ENCODE measurements at places on chromosomes 4 and X.
A peak's percentile ranks its signal among the peaks of the same experiment; 100 is the strongest.

GRCh38 chr4:129230846-129231245, 134.9 kb downstream of the C4orf33 start:
- DNase-seq = no peak

GRCh38 chrX:70970482-70970995, 39.6 kb upstream of the SLC7A3 start:
- peak; percentile 3 for DNase-seq

GRCh38 chr4:122476745-122477144, 20.2 kb upstream of the IL2 start:
- DNase-seq = no peak

DNA sequence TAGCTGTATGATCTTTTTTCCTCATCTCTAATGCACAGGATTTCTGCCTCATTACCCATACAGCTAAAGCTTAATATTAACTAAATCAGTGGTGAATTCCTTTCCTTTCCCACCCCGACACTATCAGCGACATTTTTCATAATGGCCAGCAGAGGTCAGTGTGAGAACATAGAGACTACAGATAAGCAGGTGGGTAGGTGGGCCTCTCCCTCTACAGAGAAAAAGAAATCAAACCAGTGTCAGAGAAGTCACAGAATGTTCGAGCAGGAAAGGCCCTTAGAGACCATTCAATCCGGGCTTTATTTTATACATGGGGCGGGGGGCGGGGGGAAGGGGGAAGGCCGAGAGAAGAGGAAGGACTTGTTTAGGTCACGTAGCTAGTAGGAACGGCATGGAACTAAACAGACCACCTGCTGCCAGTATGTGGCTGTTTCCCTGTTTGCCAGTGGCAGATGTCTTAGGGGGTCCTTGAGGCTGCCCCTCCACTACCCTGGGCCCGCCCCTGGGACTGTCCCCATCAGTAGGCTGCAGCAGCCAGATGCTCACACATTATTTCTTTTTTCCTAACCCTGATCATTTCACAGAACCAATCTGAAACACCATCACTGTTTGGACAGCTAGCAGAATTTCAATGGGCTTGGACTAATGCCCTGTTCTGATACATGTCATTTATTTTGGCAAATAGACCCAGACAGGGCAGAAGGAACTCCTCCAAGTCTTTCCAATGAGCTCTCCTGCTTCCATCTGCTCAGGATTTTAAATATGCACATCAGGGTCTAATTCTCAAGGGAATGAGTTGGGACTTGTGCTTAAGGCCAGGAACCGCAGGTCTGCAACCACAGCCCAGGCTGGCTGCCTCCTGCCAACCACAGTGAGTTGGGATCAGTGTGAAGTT, 133.4 kb downstream of the ATG4A start:
- DNase-seq = peak; percentile 13

- no peak for DNase-seq
Measured at GRCh38 chr4:9771034-9771433, 10.4 kb upstream of the DRD5 start.

DNA sequence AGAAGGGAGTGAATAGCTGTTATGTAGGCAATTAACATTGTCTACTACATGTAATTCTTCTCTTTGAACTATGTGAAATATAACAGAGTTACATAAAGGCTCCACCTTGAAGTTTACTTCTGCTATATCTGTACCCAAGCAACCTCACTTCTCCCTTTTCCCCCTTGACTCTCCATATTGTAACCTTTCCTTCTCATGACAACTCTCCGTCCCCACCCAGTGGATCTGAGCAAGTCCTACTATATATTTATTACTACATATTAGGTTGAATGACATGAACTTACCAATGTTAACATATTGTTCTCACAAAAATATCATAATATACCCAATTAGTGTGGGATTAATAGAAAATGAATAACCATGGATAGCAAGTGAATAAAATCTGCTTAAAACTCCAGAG, 93.2 kb upstream of the ATP8A1 start:
- DNase-seq = no peak

DNA sequence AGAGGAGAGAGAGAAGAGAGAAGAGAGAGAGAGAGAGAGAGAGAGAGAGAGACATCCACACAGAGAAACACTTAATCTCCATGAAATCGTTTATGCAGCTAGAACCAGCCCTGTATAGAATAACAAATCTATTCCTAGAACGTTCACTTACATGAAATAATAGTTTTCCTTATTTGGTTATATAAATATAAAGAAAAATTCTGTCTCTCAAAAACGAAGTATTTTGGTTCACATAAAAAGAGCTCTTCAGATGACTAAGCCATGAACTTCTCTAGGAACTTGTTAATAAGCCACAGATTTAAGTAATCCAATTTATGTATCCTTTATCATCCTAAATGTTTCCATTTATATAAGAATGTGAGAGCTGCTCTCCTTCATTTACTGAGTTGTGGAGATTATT, 1315.1 kb upstream of the PCDH7 start:
- DNase-seq = peak; percentile 39

DNA sequence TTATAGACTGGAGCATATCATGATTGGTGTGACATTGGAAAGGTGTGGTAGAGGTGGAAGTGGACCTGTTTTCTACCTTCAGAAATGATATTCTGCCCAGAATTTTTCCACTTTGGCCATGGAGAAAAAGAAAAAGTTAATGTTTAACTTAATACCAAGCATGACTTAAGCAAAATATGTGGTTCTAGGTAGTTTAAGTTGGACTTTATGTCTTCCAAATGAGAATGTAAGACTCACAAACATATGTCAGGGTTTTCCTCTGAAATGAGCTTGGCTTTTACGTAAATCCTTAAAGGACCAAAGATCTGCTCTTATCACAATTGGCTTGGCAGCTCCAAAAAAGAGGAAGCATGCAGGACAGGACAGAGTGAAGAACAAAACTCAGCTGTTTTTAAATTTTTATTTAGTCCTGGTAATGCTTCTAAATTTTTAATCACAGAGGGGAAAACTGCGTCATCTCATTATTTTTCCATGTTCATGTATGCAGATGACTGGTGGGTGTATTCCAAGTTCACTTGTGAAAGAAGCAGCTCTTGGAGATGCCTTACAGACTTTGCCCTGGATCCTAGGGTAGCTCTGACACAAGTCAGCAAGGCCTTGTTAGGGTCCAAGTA, 98.2 kb downstream of the ANK2 start:
- DNase-seq = no peak

DNA sequence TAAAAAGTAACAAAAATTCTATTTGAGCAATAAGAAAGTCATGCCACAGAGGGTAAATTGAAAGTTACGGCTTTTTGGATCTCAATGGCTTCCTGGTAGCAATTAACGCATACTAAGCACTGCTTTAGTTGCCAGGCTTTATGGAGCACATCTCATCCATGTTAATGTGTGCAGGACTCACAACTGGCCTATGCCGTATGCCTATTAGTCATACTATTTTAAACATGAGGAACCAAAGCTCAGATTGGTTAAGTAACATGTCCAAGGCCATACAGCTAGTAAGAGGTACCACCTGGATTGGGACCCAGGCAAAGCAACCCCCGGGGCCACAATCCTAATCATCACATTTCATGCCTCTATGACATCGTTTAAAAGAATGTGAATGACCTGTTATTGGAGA, 17.1 kb downstream of the DAPP1 start:
- DNase-seq = no peak

DNA sequence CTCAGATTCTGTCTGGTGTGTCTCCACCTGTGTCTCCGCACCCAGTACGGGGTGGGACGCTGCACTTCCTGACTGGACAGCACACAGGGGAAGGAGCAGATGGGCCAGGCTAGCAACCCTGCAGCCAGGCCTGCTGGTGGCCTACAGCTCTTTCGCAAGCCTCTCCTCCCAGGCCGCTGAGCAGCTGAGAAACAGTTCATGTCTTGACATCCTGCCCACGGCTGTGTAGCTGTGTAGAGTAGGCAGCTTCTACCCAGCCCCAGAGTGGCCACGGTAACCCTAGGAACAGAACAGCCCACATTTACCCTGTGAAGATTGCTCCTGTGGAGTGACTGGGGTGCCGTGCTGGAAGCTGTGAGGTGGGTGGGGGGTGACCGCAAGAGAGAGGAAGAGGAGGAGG, 38.9 kb downstream of the CCNQ start:
- no peak for DNase-seq

- no peak for DNase-seq
Measured at GRCh38 chrX:100700809-100701208, 31.1 kb downstream of the SYTL4 start.

DNA sequence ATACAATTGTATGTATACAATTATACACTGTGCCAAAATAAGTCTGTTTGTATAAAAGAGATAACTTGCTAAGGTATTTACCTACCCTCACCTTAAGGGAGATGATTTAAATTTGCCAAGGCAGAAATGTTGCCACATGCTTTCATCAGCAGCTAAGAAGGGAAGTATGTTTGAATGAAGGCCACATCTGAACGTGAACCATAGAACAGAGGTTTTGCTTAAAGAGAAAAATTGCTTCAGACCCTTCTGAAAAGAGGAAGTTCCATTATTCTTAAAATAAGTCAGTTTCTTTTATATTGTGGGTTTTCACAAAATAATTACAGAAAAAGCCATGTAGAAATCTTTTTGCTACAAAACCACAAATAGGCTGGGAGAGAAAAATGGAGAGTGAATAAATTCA, 621.5 kb upstream of the HTR2C start:
- DNase-seq = no peak

GRCh38 chr4:152936446-152937335, 568 bp downstream of the FHDC1 start:
- no peak for DNase-seq

- no peak for DNase-seq
Measured at GRCh38 chrX:45768666-45769236, 568.1 kb upstream of the DIPK2B start.

DNA sequence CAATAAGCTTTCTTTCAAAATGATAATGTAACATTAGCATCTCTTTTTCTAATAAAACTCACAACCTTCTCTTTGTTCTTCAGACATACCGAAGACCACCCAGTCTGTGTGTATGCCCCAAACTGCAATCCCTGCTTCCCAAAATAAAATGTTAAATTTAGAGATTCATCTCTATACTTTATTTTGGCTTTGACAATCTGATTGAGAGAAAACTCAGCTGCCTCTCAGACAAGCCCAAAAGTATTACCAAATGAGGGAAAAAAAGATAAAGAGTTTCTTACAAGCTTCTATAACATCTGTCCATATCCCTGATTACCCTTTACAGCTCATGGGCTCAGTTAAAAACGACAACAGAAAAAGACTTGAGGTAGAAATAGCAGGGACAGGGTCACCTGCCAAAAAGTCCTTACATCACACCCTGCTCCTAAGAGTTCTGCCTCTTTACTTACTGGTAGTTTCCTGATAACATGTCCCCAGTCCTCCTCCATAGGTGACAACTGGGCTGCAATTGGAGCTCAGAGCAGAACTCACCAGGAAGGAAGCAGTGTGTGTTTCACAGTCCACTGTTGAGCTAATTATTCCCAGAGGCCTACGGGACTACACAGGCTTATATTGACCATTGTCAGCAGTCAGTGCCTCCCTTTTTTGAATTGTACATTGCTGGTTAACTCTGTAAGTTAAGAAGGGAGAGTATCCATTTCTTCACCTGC, 70.9 kb upstream of the FAM9C start:
- no peak for DNase-seq

GRCh38 chr4:4417886-4418285, 31.0 kb downstream of the NSG1 start:
- no peak for DNase-seq

DNA sequence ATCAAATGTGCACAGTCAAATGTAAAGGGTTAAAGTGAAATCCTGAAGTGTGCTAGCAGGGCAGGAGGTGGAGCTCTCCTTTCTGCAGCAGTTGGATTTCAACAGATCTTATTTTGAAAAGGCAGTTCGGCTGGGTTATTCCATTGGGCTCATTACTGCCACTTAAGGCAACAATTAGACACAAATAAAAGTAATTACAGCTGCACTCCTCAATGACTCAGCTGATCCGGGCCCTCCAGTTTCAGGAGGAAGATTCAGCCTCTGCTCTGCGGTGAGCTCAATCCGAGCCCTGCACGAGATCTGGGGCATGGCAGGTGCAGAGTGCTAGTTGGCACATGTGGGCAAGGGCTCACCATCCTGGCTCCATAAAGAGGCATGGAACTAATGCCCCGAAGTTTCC, 85.4 kb downstream of the PHKA2 start:
- DNase-seq = no peak

GRCh38 chrX:31604629-31605221, 532.9 kb upstream of the FTHL17 start:
- no peak for DNase-seq

GRCh38 chrX:4550018-4550417, 836.6 kb upstream of the PRKX start:
- no peak for DNase-seq

DNA sequence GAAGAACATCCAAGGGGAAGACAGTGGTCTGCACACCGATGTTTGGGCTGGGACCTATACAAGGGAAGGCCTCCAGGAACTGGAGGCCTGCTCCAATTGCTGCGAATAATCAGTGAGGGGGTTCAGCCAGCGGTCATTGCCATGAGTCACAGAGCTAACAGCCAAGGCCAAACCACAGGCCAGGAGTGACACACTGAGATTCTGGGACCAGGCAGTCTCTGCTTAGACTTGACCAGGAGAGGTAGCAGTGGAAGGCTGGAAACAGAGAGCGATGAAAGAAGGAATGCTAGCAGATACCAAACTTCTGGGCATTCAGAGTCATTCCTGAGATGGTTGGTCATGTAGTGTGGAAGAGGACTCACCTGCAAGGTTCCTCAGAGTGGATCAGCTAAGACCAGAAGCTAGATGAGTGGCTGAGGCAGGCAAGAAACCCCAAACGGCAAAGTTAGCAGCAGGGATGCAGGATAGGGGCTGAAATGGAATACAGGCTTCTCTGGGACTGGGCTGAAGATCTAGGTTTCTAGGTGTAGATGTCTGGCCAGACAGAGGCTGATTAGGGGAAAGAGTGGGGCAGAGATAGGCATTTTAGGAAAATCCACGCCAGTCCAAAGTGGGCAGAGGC, 54.7 kb downstream of the CNGA2 start:
- peak; percentile 56 for DNase-seq

GRCh38 chr4:10079912-10080588, 36.5 kb downstream of the WDR1 start:
- DNase-seq = no peak

DNA sequence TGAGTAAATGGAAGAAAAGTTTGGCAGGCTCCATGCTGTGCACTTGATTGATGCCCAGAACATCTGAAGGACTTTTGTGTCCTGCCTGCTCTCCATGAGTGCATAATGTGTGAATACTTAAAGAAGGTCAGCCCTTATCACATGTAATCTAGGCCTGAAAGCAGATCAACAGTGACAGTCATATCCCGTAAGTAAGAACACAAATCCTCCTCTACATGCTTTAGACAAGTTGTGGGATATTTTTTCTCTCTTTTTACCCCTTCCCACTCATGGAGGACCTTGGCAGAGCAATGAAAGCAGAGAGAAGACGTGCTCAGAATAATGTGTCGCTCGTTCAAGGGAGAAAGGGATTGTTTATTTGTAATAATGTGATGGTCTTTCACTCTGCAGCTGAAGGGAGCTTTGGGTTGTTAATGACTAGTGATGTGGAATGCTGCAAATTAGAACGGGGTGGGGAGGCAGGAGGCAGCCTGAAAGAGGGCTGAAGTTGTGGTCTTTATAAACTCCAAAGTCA, 286.6 kb downstream of the BMPR1B start:
- DNase-seq = no peak

GRCh38 chr4:89295415-89295927, 12.1 kb downstream of the GPRIN3 start:
- no peak for DNase-seq

- DNase-seq = peak; percentile 0
Measured at GRCh38 chrX:87664381-87664780, 146.8 kb downstream of the KLHL4 start.

Measured in fibroblast of skin of abdomen (primary cell).